ENCODE measurements at places on chromosomes 2 and 18.

DNA sequence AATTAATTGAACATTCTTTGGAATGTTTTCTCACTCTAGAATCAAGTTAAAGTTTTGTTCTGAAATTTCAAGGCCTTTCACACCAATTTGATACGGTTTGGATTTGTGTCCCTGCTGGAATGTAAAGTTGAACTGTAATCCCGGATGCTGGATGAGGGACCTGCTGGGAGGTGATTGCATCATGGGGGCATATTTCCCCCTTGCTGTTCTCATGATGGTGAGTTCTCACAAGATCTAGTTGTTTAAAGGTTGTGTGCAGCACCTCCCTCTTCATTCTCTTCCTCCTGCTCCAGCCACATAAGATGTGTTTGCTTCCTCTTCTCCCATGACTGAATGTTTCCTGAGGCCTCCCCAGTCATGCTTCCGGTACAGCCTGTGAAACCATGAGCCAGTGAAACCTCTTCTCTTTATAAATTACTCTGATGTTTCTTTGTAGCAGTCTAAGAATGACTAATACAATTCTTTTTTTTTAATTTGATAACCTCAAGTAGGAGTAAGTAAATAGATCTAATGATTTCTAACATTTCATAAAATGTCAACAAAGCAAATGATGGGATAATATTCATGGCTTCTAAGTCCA, 144.2 kb upstream of the CDH7 start:
- no peak for DNase-seq

DNA sequence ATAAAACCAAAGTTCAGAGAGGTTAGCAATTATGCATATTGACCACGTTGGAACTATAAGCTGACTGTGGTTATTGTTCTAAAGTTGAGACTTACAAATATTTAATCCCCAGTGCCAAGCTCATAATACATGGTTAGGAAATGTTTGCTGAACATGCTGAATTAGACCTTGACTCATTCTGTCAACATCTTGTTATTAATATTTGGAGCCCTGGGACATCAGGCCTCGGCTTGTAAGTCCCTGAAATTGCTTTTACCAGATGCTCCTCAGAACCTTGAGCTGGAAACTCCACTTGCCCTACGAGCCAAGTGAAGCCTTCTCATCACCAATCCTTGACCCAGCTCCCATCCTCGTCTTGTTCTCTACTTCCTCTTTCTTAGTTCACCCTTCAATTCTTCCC, 21.2 kb downstream of the DYNAP start:
- no peak for DNase-seq

DNA sequence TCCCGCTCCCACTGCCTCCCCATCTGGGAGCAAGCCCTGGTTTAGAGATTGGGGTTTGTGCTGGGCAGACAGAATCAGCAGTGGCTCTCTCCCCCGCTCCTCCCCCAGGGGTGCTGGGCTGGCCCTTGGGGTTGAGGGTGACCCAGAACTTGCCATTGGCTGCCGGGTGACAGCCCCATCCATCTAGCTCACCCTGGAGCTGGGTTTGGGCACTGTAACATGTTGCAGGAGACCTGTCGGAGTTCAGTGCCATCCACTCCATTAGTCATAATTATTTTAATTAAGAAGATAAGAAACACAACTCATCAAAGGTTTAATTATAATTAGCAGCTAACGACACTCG, 111.4 kb upstream of the OTOS start:
- no peak for DNase-seq

GRCh38 chr2:119011162-119011909, 69.3 kb downstream of the MARCO start:
- DNase-seq: peak; percentile 44

- no peak for DNase-seq
These were observed 4.0 kb downstream of the GATA6 start for GRCh38 chr18:22173221-22173927.

DNA sequence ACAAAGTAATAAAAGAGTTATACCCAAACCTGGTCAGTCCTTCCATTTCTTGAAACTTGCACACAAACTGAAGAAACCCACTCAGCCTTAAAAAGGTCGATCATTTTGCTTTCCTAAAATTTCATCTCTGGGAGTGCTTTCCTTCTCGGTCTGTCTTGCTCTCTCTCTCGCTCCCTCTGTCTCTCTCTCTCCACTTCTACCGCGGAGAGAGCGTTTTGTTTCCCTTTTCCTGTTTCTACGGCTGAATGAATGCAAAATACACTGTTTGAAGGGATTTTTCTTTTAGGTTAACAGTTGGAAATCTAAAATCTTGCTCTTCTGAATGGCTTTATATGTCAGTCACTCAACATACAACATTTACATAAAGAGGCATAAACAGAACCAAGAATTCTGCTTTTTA, 424.2 kb downstream of the TGIF1 start:
- no peak for DNase-seq

GRCh38 chr2:238771218-238771617, 76.7 kb upstream of the TWIST2 start:
- no peak for DNase-seq

DNA sequence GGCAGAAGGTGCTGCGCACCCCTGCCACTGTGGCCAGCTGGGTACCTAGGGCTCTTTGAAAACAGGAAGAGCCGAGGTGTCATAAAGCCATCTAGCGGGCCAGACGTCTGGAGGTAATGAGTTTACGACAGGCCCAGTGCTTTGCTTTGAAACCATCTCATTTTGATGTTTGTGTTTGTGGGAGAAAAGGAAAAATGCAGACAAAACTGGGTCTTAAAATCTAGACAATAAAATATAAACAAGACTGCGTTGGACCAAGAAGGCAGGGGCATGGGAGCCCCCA, 3.2 kb downstream of the HOXD9 start:
- no peak for DNase-seq

- no peak for DNase-seq
These were observed 84.2 kb downstream of the LBH start for GRCh38 chr2:30315391-30316063.

DNA sequence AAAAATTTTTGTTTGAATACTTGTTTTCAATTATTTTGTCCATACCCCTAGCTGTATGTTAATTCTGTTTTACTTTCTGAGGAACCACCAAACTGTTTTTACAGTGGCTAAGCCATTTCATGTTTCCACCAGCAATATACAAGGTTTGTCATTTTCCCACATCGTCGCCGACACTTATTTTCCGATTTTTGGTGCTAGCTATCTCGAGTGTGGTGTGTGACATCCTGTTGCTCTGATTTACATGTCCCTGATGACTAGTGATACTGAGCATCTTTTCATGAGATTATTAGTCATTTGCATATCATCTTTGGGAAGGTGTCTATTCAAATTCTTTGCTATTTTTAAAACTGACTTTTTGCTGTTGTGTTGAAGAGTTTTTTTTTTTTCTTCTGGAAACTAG, 7.2 kb upstream of the GPC1 start:
- no peak for DNase-seq

GRCh38 chr18:76412010-76412817, 82.8 kb downstream of the ZNF516 start:
- no peak for DNase-seq

GRCh38 chr2:209276000-209276399, 147.8 kb upstream of the MAP2 start:
- DNase-seq: no peak

DNA sequence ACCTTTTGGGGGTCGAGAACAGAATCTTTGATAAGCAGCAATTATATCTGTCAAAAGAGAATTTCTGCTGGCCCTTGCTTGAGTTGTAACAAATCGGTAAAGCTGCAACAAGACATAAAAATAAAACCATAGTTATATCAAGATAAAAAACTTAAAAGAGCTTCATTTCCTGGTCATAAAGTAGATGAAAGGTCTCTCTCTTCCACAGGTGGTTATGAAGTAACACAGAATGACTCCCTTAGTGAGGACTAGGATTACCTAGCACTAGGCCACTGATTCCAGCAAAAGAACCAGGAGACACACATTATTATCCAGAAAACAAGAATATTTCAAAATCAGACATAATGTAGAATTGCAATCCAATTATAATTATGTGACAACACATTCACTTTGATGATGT, 5.4 kb downstream of the AFG3L2 start:
- DNase-seq: no peak

DNA sequence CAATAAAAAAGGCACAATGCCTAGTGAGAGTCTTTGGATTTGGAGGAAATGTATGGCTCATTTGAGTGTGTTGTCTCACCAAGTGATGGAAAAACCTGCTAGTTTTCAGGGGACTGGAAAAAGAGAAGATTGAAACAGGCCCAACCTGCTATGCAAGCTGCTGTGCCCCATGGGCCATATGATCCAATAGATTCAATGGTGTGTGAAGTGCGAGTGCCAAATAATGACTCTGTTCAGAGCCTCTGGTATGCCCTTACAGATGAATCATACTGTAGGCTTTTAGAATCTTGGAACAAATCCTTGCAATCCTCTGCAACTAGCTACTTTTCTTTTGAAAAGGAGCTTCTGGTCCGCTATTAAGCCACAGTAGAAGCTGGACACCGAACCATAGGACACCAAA, 529.8 kb upstream of the CNTNAP5 start:
- DNase-seq: no peak

DNA sequence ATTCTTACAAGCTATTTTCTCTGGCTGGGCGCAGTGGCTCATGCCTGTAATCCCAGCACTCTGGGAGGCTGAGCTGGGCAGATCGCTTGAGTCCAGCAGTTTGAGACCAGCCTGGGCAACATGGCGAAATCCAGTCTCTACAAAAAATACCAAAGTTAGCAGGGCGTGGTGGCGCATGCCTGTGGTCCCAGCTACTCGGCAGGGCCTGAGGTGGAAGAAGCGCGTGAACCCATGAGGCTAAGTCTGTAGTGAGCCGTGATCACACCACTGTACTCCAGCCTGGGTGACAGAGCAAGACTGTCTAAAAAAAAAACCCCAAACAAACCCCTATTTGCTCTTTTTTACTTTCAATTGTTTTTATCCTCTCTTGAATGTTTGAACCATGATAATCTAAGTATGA, 37.0 kb downstream of the PPP4R1 start:
- no peak for DNase-seq

DNA sequence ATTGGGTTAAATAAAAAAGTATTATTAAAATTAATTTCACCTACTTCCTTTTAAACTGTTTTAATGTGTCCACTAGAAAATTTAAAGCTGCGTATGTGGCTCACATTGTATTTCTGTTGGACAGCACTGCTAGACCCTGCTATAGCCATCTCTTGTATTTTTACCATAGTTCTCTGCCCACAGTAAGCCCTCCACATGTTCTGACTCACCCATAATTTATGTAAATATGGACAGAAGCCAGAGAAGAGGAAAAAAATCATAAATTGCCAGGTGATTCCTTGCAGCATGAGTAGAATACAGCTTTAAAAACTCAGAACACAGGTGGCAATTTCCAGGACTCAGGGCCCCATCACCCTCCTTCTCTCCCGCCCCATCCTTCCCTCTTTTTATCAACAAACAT, 142.4 kb upstream of the MEX3C start:
- DNase-seq: no peak

DNA sequence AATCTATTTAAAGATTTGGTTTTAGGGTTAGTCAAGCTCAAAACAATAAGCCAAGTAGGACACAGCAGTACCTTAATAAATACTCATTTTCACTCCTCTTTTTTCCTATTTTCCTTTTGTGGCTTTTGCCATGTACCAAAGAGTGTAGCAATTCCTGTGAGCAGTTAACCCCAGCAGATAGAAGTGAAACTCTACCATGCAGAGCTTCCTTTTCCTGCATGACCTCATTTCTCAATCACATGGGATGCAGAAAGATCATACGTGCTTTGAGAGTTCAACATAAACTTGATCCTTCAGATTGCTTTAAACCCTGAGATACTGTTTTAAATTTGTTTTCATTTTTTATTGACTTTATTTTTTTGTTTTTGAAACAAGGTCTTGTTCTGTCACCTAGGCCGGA, 99.1 kb upstream of the ARHGAP15 start:
- DNase-seq: no peak

DNA sequence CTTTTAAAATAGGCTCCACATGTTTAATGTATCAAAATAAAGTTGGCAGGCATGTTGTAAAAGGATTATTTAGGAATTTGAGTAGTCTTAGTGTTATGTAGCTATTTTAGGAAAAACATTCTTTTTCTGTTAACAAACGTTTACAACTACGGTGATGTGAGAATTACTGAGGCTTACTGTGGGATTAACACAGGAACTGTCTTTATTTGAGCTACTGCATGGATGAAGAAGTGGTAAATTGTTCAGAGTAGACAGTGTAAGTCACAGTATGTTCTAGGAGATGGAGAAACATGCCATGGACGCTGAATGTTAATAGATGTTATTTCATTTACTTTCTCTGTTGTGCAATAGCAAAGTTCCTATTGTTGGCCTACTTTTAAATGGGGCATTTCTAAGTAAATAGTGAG, 1.6 kb downstream of the PPM1B start:
- DNase-seq: no peak

GRCh38 chr2:180276733-180277132, 269.6 kb upstream of the CWC22 start:
- no peak for DNase-seq

GRCh38 chr18:3115447-3116030, 102.6 kb upstream of the LPIN2 start:
- DNase-seq: no peak

- no peak for DNase-seq
These were observed 30.7 kb upstream of the GPAT2 start for GRCh38 chr2:96065381-96065930.

DNA sequence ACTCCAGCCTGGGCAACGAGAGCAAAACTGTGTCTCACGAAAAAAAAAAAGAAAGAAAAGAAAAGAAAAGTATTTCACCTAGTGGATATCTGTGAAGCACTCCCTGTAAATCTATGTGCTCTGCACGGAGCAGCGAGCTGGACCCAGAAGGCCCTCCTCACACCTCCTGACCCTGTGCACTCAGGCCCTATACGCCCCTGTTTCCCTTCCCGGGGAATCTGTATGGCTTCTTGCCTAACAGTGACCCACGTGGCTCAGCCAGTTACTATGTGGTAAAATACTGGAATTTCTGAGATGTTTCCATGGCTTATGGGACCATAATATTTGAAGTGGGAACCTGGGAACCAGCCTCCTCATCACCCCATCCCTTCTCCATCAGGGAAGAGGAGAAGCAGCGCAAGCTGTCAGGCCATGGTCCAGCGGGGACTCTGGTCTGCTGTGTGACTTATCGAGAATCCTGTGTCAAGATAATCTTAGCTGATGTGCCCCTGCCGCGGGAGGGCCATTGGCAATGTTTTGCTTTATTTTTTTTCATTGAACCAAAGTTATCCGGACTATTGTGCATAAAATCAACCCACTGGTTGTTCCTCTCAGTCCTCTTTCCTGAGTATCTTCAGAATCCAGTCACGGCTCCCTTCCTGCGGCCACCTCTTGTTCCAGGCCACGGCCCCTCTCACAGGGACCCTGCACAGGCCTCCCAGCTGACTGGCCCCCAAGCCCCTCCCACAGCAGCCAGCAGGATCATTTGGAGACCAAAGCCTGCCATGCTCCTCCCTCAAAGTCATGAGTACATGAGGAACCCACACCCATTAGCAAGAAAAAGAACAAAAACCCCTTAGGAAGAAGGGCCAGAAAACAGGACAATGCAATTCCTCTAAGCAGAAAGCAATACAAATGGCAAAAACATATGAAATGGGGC, 30.6 kb downstream of the SDC1 start:
- DNase-seq: no peak

GRCh38 chr2:103781313-103781712, 1019.5 kb downstream of the TMEM182 start:
- no peak for DNase-seq

GRCh38 chr18:78918707-78919106, 60.9 kb upstream of the SALL3 start:
- DNase-seq: no peak

Measured in GM12891 (cell line).